NCI-H1105 (cell line): ENCODE measurements at places on chromosomes 16 and 17.

GRCh38 chr17:16872351-16873173 lies 99.4 kb downstream of the TNFRSF13B start:
- DNase-seq, result no peak

GRCh38 chr16:88711750-88712340 lies 5.5 kb downstream of the CTU2 start:
- DNase-seq, result no peak

DNA sequence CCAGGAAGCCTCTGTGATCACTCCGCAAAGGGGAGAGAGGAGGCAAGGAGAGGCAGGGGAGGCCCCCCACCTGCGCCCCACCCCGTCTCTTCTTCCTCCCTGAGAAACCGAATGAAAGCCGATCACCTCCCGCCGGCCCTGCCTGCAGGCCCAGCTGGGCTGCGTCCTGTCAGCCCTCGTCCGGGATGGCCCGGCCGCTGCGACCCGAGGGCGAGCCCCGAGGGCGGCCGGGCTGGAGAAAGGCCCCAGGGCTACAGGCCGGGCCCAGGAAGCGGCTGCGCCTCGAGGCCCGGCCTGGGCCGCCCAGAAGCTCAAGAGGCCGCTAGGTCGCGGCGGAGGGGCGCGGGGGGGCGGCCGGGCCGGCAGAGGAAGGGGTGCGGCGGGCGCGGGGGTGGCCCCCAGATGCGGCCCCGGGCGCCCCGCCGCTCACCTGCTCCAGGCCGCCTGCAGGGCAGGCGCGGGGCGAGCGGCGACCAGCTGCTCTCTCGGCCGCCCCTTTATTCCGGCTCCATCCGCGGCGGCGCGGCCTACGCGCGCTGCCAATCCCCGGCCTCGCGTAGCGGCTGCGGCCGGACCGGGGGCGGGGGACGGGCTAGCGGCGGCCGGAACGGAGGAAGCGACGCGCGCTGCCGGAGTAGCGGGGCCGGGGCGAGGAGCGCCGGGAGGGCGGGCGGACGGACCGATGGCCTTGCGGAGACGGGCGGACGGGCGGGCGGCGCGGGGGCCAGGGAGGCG lies at the start of gene ZNF319:
ZNF319 (minus strand) TSS at position 702 of the 735 bp plus-strand sequence. CDS start 2,407 bp downstream, outside the sequence.
- DNase-seq, result no peak

- no peak for DNase-seq
Observed at GRCh38 chr17:48451489-48451888, 21.5 kb upstream of the SKAP1 start.

DNA sequence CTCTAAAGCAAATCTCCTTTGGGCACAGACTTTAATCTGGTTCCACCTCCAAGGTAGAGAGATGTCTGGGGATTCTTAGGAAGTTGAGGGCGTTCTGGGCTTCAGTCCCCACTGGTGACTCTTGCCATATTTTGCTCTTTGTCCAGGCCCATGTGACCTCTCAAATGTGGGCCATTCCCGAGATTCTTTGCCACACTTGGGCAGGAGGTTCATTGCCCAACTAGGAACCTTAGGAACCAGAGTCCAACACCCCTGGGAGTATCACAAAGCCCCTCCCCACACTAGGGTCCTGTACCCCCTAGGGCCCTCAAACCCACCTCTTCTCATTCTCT lies 6.5 kb downstream of the KRT14 start:
- DNase-seq, result no peak

- DNase-seq, result no peak
Observed at GRCh38 chr17:64164596-64165285, 34.8 kb upstream of the ERN1 start.

- no peak for DNase-seq
Observed at GRCh38 chr16:28180655-28181460, 30.9 kb downstream of the XPO6 start.

- DNase-seq, result no peak
Observed at GRCh38 chr16:57316390-57317017, 32.0 kb upstream of the PLLP start.

GRCh38 chr16:67530013-67530939 lies 1.6 kb downstream of the RIPOR1 start:
- DNase-seq, result no peak

DNA sequence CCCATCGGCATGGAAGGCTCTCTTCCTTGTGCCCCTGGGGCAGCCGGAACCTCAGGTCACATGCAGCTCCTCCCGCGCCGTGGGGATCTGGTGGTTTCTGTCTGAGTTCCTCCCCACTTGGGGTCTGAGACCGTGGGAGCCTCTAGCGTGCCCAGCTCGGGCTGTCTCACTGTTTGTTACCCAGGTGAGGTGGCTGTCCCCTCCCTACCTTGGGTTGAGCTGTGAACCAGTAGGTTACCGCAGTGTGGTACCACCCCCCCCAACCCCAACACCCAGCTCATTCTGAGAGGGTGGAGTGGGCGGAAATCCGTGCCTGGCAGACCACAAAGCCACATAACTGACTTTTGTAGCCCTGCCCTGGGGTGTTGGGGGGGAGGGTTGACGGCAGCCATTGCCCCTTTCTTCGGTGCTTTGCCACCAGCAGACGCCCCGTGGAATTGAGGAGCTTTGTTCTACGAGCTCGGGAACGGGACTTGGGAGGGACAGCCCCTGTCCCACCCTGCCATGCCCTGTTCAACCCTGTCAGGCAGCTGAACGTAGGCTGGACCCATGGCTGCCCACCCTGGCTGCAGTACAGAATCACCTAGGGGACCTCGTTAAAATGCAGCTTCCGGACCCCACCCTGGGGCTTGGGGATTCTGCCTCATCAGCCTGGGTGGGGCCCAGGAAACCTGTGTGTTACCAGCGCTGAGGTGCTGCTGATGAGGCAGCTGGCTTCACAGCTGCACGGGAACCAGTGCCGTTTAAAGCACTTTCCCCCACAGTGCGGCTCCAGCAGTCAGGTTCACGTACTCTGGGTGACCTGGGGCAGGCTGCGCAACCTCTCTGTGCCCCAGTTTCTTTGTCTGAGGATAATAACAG lies 18.5 kb downstream of the RAP1GAP2 start:
- no peak for DNase-seq
